Left lung (tissue), 14 donors: ENCODE measurements at places on chromosomes 16 and 17. TPM values are rescaled to one million over a fixed set of nuclear protein-coding genes. Genes with fewer than 3 reads are reported as not detected.

GRCh38 chr17:67801626-67802175 lies 23.6 kb upstream of the BPTF start:
- DNase-seq: no peak

- DNase-seq: no peak
Observed at GRCh38 chr16:65260746-65261145, 138.9 kb upstream of the CDH11 start.

DNA sequence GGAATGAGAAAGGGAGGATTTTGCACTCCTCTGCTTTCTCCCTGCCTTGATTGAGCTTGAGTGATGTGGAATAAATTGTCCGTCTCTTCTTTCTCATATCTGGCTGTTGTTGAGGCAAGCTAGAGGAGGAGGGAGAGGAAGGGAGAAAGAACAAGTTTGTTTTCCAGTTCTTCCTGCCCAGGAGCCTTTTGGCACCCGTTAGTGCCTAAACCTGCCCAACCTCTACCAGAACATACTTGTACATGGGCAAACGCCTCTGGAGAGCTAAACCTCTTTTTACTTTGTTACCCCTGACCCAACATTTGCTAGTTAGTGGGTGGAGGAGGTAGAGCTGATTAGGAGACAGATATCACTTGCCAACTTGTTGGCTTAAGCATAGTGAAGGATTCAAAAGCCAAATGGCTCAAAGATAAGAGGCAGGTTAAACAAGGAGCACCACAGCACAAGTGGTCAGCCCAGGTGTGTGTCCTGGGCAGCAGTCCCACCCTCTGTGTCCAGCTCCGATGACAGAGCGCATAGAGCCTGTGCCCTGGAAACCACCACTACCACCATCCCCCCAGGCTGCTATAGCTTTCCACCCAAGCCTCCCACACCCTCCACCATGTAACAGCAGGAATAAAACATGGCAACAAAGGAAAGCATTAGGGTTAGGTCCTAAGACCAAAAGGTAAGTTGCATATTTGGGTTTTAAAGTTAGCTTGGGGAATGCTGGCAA lies 6.5 kb downstream of the ODF4 start:
- DNase-seq: no peak

The AXIN2 gene
- polyA plus RNA-seq: 65.7 TPM

- no peak for DNase-seq
Observed at GRCh38 chr16:77896415-77897128, 108.2 kb downstream of the VAT1L start.

DNA sequence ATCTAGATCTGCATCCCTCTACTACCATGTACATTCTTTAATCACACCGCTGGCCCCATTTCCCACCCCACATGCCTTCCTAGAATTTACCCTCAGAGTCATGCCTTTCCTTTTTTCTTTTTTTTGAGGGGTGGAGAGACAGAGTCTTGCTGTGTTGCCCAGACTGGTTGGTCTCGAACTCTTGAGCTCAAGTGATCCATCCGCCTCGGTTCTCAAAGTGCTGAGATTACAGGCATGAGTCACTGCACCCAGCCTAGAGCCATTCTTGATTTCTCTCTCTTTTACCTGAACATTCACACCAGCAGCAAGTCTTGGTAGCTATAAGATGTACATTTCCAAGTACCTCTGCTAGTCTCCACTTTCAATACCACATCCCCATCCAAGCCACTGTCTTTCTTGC lies 2.1 kb downstream of the PAGR1 start:
- no peak for DNase-seq

The VTN gene
- polyA plus RNA-seq: 1.8 TPM

- DNase-seq: peak; percentile 53
Observed at GRCh38 chr16:14302031-14302398, 230.9 kb downstream of the MRTFB start.

DNA sequence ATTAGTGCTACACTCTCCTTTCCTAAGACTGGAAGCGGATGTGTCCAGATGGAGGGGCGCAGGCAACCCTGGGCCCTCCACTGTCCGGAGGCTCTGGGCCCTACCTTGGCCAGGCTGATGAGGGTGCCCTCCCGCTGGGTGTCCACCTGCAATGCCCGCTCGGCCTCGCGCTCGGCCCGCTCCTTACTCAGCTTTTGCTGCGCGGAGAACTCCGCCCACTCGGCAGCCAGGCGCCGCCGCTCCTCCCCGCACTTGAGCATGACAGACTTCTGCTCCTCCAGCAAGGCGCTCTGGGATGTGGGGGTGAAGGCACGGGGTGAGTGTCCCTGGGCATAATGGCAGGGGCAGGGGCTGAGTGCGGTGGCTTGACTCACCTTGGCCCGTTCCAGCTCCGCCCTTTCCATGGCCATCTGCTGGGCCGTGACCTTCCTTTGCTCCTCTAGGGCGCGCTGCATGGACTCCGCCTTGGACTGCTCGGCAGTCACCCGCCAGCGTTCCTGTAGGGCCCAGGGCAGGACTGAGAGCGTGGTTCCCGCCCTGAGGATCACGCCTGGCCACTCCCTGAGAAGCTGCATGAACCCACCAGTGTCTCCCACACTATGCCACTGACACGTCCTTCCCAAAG lies 10.1 kb upstream of the MRPL38 start:
- DNase-seq: no peak

- DNase-seq: peak; percentile 39
Observed at GRCh38 chr17:80575057-80575875, 30.6 kb downstream of the RPTOR start.

DNA sequence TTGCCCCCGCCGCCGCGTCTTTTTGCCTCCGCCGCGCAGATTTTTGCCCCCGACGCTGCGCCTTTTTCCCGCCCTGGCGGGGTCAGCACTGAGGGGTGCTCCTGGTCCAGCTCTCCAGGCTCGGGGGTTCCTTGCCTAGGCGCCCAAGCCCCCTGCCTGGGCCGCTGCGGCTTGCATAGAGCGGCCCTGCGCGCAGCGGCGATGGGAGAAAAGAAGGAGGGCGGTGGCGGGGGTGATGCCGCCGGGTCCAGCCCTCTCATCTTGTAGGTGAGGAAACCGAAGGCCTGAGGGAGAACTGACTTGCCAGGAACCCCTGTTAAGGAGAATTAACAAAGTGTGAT lies 330.8 kb upstream of the WSB1 start:
- DNase-seq: no peak

GRCh38 chr16:27999687-28000086 lies 63.8 kb downstream of the GSG1L start:
- DNase-seq: no peak

- no peak for DNase-seq
Observed at GRCh38 chr16:35754391-35755369, 2295.3 kb downstream of the TP53TG3F start.

DNA sequence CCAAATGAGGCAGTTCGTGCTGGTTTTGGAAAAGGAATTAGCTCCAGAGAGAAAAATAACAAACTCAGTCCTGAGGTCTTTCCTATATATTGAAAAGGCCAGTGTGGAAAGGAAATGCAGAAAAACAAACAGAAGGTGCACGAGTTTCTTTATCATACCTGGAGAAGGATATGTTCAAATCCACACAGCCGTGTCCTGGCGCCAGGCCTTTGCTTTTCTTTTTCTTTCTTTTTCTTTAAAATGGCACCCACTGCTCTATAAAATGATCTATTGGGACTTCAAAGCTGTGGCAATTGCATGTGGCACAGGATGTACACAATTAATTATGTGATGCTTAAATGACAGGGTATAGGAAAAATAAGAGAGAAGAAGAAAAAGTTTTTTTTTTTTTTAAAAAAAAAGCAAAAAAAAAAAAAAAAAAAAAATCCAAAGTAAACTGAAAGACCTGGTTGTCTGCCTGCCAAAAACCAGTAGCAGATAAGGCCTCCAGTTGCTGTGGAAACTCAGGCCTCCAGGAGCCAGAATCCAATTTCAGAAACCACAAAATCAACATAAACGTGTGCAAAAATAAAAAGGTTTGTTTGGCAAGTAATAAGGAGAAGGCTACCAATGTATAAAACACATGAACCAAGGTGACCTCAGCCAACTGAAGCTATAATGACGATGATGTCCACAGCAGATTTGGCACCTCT lies 957.6 kb upstream of the SOX9 start:
- no peak for DNase-seq

The ATP2A1 gene
- 1.8 TPM for polyA plus RNA-seq

The MT1A gene
- 0.78 TPM for polyA plus RNA-seq

- no peak for DNase-seq
Observed at GRCh38 chr16:51231702-51232101, 80.6 kb upstream of the SALL1 start.

- DNase-seq: peak; percentile 8
Observed at GRCh38 chr17:39002991-39003715, 36.0 kb upstream of the FBXO47 start.

- peak; percentile 73 for DNase-seq
Observed at GRCh38 chr17:80095038-80095843, 6.1 kb upstream of the GAA start.

The TLCD2 gene
- polyA plus RNA-seq: 12.8 TPM

The TBC1D28 gene
- polyA plus RNA-seq: not detected

DNA sequence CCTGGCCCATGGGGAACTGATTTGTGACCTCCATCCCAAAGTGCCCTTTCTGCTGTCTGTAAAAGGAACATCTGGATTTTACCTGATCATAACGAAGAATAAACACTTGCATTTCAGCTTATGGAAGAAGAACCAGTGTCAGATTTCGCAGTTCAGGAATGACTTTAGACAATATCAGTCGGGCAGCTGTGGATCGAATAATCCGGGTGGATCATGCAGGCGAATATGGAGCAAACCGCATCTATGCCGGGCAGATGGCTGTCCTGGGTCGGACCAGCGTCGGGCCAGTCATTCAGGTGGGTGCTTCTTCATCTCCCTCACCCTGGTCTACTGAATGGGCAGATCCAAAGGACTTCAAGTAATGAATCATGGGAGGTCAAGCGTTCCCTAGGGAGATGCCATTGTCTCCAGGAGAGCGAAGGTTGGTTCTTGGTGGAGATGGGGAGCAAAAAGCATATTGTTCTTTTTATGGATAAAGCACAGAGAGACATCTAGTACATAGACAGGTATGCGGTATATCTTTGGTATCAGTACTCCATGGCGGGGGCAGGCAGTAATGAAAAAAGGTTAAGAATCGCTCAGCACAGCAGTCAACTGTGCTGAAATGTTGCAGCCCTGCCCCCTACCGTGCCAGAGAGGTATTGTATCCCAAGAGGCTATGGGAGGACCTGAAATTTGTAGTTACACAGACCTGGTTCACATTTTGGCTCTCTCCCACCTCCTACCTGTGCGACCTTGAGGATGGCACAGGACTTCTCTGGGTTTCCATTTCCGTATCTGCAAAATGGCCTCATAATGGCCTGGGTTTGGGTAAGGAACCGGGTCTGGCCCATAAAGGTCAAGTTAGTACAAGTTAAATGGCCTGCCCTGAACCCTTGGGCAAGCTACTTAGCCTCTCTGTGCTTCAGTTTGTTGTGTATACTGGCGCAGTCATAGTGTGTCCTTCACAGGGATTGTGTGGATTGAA lies 4.7 kb downstream of the COQ7 start:
- DNase-seq: peak; percentile 45

DNA sequence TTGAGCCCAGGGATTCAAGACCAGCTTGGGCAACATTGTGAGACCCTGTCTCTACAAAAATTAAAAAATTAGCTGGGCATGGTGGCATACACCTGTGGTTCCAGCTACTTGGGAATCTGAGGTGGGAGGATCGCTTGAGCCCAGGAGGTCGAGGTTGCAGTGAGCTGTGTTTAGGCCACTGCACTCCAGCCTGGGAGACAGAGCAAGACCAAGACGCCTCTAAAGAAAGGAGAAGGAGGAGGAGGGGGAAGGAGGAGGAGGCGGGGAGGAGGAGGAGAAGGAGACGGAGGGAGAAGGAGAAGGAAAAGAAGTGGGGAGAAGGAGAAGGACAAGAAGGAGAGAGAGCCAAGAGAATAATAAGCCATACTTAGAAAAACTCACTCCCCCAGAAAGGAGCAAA lies 35.9 kb downstream of the STXBP4 start:
- no peak for DNase-seq

DNA sequence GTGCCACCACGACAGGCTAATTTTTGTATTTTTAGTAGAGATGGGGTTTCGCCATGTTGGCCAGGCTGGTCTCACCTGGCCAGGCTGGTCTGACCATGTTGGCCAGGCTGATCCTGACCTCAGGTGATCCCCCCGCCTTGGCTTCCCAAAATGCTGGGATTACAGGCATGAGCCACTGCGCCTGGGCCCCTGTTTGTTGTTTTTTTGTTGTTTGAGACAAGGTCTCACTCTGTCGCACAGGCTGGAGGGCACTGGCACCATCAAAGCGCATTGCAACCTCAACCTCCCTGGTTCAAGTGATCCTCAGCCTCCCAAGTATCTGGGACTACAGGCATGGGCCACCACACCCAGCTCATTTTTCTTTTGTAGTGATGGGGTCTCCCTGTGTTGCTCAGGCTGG lies 43.7 kb upstream of the TAOK1 start:
- DNase-seq: no peak

The TPSG1 gene
- not detected for polyA plus RNA-seq

The ATP2C2 gene
- 18.4 TPM for polyA plus RNA-seq

GRCh38 chr17:50559674-50560184 lies 786 bp upstream of the CACNA1G start:
- DNase-seq: no peak

- no peak for DNase-seq
Observed at GRCh38 chr16:72043539-72043938, 10.8 kb upstream of the HP start.

- DNase-seq: peak; percentile 80
Observed at GRCh38 chr17:74532115-74532514, 840 bp upstream of the CD300LB start.

- DNase-seq: no peak
Observed at GRCh38 chr17:45651145-45651709, 132.9 kb upstream of the CRHR1 start.

DNA sequence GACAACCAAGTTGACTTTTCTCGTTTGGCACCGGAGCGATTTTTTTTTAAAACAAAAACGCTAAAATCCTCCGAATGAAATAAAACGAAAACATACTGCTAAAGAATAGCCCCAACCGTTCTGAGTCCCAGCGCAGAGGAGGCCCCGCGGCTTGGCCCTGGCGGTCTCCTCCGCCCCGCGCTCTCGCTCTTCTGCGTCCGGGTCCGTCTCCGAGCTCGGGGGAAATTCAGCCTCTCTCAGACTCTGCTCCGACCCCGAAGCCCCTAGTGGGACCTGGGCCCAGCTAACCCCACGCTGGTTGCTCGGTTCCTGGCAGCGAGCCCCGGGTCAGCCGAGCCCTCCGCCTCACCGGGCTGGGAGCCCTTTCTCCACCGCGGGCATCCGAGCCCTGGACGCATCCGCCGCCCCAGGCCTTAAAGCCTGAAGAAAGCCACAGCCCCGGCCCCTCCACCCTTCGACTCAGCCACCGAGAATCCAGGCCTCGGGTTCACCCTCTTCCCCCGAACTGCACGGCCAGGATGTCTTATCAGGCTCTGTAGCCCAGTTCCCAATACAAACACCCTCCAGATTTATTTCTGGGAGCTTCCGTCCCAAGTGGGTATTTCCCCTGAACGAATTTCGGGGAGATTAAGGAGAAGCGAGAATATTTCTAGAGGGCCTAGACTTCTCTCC lies 1.2 kb downstream of the TBX2 start:
- no peak for DNase-seq

- DNase-seq: no peak
Observed at GRCh38 chr17:65553009-65553645, 8.3 kb downstream of the AXIN2 start.
